ENCODE measurements at places on chromosomes 16 and 17.

- DNase-seq, result no peak
Observed at GRCh38 chr17:82278786-82279391, 5.4 kb upstream of the CSNK1D start.

GRCh38 chr17:7552621-7553051, 3.8 kb downstream of the TNFSF12 start:
- no peak for DNase-seq

GRCh38 chr16:84050316-84050715, 7.7 kb upstream of the SLC38A8 start:
- DNase-seq, result no peak

DNA sequence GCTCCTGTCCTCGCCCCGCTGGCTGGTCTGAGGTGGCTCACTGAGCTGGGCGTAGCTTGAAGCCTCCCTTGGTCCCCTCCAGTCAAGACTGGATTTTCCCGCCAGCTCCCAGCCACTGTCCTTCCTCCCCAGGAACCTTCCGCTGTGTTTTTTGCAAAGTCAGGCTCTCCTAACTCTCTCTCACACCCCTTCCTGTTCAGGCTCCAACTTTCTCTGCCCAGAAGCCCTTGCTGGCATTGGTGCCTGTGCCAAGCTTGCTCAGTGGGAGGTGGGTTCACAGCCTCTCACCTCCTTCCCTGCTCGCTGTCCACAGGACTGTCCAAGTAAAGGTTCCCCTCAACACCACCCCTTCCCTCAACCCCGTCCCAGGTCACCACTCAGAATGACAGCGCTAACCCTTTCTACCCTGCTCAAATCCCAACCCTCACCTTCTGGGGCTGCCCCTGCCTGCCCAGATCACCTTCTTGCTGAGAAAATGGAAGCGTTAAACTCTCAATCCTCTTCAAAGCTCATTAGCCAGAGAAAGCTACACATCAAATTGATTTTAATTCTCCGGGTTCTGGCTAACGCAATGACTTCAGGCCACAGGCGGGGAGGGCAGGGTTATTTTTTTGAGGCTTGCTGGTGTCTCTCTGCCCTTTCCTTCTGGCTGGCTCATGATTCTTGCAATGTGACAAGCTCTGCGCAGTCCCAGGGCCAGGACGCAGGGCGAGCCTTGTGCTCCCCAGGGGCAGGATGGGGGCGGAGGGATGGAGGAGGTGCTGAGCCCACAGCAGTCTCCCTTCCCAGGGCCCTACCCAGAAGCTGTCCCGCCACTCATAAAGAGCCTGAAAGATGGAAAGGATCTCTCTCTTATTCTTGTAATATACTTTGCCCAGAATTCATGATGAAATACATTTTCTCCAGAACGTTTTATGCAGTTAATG, 357.2 kb upstream of the TNRC6C start:
- DNase-seq, result no peak

GRCh38 chr16:47946092-47946491, 209.7 kb downstream of the ABCC12 start:
- DNase-seq, result no peak

DNA sequence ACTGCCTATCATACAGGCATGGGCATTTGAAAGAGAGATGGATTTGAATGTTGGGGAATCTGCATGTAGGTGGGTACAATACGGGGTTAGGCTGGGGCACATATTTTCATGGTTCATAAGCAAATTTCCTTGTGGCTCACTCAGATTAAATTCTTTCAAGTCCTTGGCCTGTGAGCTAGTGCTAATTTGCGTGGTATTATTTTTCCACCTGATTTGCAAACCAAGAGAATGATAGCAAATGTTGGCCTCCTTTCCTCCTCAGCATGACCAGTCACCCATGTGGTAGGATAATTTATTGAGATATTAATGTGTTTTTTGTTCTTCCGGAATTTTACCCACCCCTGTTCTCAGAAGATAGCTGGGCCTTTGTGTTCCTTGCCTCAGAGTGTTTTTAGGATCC, 22.9 kb downstream of the FAM20A start:
- no peak for DNase-seq

- no peak for DNase-seq
Observed at GRCh38 chr16:19005561-19006445, 22.1 kb downstream of the TMC7 start.

DNA sequence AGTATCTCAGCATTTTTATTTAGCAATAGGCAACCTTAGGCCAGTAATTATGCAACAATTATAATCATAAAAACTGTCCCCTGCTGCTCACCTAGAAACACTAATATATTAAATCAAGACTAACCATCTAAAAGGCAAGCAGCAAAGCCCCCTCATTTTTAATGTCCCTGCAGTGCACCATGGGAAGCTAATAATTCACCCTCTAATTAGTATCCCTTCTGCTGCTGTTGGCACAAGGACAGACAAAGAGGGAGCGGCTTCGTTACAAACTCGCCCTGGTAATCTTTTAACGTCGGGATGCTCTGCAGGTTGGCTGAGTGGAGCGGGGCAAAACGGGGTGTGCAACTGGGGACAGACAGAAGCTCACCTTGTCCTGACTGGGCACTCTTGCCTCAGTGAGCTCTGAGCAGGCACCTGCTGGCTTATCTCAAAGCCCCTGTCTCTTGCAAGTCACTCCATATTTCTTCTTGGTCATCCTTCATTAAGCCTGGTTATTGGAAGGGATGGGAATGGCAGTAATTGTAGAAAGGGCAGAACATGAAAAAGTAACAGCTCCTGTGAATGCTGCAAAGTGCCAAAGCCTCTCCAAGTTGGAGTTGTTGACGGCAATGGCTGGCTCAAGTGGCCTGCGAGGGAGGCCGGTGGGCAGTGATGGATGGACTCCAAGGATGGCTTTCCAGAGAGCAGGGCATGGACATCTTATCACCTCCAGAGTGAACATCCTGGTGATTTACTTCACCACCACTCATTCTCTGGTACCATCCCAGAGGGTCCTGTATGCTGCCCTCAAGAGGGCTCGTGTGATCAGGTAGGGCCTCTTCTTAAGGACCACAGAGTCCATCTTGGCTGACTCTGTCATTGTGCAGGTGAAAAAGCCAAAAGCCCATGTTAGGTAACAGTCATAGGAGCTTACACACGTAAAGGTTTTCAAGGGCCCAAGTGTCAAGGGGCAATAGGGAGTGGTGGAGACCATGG, 219.6 kb upstream of the N4BP1 start:
- DNase-seq, result no peak

DNA sequence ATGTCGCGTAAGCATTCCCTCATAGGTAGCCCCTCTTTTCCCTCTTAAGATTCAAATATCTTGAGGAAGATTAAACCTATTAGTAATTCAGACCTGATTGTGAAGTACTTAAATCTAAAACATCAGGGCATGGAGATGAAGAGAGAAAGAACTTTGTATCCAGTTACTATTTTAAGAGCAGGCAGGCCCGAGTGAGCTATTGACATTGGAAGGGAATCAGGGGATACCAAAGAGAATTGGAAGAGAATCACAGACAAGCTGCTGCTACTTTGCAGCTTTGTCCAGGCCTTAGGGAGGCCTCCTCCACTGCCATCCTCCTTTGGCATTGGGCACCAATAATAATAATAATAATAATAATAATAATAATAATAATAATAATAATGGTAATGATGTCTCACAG, 170.5 kb downstream of the MRTFB start:
- no peak for DNase-seq

- no peak for DNase-seq
Observed at GRCh38 chr17:76394166-76394565, 9.8 kb downstream of the SPHK1 start.

DNA sequence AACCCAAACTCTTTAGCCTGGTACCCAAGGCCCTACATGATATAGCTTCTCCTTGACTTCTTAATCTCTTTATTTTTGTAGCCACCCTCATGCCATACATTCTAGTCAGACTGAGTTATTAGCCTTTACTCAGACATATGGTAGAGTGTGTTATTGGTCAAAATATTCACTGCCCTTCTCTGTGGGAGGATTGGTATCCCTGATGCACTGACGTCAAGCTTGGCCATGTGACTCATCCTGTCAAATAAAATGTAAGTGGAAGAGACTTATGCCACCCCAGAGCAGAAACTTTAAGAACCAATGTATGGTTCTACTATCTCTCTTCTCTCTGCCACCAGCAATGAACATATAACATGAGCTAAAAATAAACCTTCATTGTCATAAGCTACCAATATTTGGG, 12.2 kb upstream of the BEAN1 start:
- DNase-seq, result no peak
